ENCODE measurements at places on chromosomes 7 and 10.

GRCh38 chr7:4689668-4690067 lies 7.6 kb downstream of the FOXK1 start:
- no peak for DNase-seq

DNA sequence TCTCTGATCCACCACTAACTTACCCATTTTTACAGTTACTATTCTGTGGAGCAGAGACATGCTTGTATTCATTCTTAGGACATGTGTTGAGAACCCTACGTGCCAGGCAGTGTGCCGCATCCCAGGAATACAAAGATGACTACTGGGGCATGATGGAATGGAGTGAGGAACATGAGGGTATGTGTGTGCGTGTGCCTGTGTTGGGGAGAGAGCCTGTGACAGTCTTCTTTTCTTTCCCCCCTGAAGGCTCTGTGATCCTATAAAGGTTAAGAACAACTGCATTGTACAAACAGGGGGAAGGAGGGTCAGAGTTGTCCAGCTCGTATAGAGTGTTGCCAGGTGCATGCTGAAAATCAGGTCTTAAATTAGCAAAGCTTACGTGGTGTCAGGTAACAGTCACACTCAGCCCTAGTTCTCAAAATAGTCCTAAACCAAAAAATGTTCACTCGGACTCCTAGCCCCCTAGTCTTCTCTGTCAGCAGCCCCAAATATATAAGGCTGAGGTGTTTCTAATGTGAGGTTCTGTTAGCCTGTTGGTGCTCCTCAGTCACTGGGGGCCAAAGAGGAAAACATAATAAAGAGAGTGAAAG lies 161.9 kb downstream of the CELF2 start:
- DNase-seq, result no peak

GRCh38 chr7:96013836-96014235 lies 241.5 kb downstream of the DYNC1I1 start:
- DNase-seq, result no peak

GRCh38 chr10:70410608-70411007 lies 6.7 kb downstream of the EIF4EBP2 start:
- DNase-seq, result no peak

- DNase-seq, result no peak
These were observed 29.6 kb downstream of the CCDC172 start for GRCh38 chr10:116353817-116354216.

GRCh38 chr7:25124465-25125136 lies 459 bp downstream of the CYCS start:
- DNase-seq, result no peak

GRCh38 chr10:105800641-105801040 lies 1159.6 kb downstream of the SORCS3 start:
- DNase-seq, result no peak

DNA sequence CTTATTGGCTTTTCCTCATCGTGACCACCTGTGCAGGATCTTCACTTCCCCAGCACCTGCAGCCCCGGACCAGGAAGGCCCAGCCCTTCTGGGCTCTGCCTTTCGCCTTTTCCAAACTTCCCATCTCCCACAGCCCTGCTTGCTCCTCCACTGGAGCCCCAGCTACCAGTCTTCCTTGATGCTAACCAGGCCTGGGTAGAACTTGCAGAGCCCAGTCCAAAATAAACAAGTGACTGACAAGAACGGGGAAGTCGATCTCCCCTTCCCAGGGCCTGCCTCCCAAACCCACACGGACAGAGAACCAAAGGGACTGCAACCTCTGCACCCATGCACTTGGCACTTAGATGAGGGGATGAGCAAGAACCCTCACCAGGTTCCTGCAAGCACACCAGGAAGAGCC lies 154.9 kb upstream of the C7orf33 start:
- DNase-seq, result no peak

GRCh38 chr7:100679129-100679926 lies 5.8 kb downstream of the GNB2 start:
- DNase-seq, result no peak

DNA sequence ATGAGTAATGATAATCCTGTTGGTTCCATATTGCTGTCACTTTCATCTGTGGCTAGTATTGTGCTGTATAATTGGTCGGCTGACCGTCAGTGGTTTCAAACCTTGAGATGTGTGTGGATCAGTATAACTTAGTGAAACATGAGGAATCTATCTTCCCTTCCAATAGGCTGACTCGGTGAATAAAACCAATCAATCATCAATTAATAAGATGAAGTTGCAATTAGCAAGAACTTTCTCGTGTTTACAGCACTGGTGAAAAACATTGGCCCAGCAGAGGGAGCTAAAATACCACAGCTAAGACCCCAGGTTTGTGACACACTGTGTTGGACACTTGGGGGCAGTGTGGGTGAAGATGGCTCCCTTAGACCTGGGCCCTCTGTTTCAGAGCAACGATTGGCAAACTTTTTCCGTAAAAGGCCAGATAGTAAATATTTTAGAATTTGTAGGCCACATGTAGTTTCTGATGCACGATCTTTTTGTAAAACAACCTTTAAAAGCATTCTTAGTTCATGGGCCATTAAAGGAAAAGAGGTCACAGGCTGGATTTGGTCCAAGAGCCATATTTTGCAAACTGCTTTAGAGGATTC lies 47.8 kb downstream of the STRA8 start:
- peak; percentile 84 for DNase-seq

- no peak for DNase-seq
These were observed 169.7 kb downstream of the ZNF438 start for GRCh38 chr10:30861976-30862375.

- no peak for DNase-seq
These were observed 143.9 kb upstream of the FRMD4A start for GRCh38 chr10:14474656-14475055.

- DNase-seq, result peak; percentile 76
These were observed 15.6 kb upstream of the RFC2 start for GRCh38 chr7:74269757-74270277.

- no peak for DNase-seq
These were observed 68.3 kb downstream of the MLLT10 start for GRCh38 chr10:21602313-21602712.

DNA sequence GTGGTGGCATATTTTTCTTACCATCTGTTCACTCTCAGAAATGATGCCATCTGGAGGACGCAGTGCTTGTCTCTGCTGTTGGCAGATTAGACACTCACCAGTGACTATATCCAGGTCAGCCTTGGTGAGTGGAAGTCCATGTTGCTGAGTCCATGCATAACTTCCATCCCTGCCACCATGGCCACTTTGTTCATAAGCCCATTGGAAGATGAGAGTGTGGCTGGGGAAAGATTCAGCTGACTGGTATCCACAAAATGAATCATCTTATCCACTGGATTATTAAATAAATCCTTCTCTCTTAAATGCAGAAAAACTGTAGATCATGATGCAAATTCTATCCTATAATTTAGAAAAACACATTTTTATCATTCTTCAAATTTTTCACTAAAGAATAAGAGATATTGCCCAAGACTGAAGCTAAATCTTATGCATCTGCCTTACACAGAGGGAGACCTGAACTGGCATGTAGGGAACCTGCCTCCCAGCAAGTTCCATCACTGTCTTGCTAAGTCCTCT lies 726.9 kb downstream of the TNS3 start:
- no peak for DNase-seq

GRCh38 chr10:19933772-19934171 lies 117.5 kb downstream of the PLXDC2 start:
- DNase-seq, result no peak

DNA sequence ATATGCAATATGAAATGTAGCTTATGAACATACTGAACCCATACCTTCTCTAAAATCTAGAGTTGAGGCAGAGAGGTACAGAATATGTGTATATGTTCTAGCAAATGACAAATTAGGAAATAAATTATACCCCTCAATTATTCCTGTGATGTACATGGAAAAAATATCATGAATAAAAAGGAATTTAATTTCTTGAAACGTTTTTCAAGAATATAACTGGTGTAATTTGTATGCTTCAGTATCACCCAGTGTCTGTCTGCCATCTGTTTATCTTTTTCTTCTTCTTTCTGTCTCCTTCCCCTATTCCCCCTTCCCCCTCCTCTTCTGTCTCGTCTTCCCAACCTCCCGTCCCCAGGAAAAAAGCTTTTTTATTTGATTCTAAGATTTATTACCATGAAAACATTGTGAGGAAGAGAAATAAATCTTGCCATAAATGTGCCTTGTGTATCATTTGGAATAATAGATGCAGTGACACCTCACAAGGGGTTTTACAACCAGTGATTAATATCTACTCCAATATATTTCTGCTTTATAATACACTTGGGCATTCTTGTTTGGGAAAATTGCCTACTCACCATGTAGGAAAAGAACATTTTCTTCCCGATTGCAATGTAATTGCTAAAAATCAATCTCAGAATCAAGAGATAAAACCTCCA lies 12.2 kb downstream of the LANCL2 start:
- DNase-seq, result no peak

DNA sequence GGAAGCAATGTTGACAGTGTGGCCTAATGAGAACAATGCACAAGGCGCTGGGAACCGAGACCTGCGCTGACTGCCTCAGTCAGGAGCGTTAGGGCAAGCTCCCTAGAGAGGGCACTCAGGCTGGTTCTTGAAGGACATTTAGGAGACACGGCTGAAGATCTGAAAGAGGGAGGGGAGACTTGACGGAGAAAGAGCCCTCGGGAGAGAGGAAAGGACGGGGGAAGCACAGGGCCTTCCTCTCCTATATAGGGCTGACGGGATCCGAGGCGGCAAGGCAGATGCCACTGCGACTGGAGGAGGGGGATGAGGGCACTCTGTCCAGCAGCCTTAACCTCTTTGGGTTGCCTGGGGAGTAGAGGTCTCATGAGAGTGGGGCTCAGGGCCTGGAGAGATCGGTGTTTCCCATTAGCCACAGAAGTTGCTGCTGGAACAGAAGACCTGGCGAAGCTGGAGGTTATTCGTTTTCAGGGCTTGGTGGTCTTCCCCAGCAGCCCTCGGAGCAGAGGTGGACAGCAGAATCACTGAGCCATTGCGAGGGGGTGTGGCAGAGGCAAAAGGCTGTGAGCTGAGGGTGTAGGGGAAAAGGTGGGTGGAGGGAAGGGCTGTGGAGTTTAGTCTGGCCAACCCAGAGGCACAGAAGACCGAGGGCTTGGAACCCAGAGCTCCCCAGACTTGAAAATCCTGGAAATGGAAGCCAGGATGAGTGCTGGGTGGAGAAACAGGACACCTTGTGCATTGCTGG lies 36.0 kb downstream of the CLEC2L start:
- no peak for DNase-seq

DNA sequence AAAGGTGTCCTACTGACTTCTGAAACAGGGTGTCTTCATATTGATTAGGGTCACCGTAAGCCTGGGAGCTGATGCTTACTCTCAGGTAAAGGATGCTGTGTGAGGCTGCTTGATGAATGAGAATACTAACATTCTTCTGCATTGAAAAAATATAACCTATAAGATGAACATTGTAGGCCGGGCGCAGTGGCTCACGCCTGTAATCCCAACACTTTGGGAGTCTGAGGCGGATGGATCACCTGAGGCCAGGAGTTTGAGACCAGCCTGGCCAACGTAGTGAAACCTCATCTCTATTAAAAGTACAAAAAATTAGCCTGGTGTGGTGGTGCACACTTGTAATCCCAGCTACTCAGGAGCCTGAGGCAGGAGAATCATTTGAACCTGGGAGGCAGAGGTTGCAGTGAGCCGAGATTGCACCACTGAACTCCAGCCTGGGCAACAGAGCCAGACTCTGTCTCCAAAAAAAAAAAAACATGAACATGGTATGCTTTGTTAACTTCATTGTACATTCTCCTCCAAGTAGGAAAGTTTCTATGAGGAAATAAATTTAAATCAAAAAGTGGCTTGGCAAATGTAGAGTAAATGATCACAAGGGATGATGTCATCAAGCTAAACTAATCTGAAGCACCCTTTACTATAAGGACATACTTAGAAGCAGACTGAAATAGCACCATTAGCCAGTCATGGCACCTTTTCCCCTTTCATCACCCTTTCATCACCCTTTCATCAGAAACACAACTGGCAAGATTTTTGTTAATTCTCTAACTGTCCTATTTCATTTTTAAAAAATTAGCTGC lies 1.5 kb upstream of the BRAF start:
- no peak for DNase-seq

GRCh38 chr10:97129666-97130065 lies 56.1 kb downstream of the SLIT1 start:
- no peak for DNase-seq

GRCh38 chr7:143388491-143389101 lies 7.5 kb downstream of the ZYX start:
- DNase-seq, result no peak

- DNase-seq, result no peak
These were observed 1203.3 kb upstream of the CELF2 start for GRCh38 chr10:9814285-9814864.

- DNase-seq, result no peak
These were observed 64.0 kb downstream of the DMBT1 start for GRCh38 chr10:122624546-122624945.

DNA sequence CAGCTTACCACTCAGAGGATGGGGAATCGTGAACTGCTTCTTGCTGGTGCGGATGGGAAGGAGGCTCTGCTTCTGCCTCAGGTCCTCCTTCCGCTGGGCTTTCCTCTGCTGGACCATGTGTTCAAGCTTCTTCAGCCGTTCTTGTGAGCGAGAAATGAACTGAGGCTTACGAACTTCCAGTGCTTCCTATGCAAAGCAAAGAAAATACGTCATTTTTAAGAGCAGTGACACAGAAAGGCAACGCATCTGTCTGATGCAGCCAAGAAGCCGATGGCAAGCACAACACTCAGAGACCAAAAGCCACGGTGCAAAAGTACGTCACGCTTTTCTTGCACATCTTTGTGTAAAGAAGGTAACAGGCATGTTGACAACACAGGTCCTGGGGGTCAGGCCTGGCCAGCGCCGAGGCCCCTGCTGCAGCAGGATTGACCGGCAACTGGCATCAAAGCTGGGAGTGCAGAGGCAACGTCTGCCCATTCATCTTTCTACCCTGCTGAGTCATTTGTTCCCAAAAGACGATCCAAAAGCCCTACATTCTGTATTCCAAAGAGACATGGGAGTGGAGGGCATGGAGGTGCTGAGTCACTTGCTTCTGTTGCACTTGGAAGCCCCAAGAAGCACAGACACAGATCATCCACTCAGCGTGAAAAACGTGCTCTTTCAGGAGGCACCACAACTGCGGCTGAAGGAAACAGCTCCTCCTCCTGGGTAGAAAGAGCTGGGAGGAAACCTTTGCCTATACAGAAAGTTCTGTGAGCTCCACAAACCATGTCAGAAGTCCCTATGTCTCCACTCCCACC lies 71.0 kb upstream of the ADAM12 start:
- no peak for DNase-seq

All from CD4-positive, alpha-beta T cell treated with Interleukin-2 at 100 ng/mL for 4 hours (primary cell).